ENCODE measurements at places on chromosomes 4 and X.

GRCh38 chrX:1750267-1750666 lies 135.4 kb downstream of the ASMT start:
- DNase-seq = no peak

DNA sequence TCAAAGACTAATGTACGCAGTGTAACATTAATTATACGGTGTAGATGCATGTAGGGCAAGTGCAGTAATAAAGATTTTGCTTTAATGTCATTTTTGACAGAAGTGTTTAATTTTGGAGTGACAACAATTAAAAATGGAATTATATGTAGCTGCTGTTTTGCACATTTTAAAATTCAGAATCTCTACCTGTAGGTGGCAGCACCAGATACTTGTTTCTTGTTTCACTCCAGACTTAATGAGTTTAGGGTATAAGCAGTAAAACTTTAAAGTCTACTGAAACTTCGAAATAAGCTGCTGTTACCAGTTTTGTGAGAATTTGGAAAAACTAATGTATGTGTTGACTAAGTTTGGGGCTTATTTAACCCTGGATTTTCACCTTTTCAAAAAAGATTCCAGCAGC lies 144.9 kb downstream of the POLA1 start:
- DNase-seq = no peak

GRCh38 chr4:170423137-170423536 lies 333.4 kb upstream of the AADAT start:
- DNase-seq = no peak

GRCh38 chr4:71449040-71449439 lies 110.2 kb downstream of the SLC4A4 start:
- DNase-seq = no peak

DNA sequence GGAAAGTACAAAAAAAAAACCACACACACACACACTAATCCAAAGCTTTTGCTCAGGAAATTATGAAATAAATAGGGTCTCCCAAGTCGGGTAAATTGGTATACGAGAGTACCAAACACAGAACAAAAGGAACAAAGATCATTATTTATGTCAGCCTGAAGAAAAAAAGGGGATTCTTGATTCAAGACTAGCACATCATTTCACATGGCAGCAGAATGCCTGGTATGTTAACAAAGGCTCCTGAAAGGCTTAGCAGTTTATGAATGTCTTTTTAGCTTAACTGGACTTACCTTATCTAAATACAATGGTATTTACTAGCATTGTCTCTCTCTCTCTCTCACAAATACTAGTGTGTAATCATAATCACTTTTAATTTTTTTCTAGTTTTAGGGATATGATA lies 11.3 kb downstream of the RAP2C start:
- no peak for DNase-seq

DNA sequence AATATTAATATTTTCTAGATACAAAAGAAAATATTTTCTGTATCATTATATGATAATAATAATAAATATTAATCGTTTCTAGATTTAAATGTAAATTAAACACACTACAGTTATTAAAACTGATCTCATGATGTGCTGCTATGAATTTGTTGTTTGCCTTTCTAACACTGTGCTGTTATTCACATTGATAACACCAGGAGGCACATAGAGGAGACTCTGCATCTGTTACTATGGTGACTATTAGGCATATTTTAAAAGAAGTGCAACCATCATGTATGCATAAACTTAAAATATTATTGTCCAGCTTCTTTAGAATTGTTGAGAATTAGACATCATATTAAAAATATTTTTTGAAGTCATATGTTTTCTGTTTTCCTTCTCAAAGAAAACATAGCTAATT lies 11.8 kb upstream of the PDGFC start:
- no peak for DNase-seq

GRCh38 chrX:154598656-154599055 lies 13.7 kb downstream of the CTAG1A start:
- no peak for DNase-seq

DNA sequence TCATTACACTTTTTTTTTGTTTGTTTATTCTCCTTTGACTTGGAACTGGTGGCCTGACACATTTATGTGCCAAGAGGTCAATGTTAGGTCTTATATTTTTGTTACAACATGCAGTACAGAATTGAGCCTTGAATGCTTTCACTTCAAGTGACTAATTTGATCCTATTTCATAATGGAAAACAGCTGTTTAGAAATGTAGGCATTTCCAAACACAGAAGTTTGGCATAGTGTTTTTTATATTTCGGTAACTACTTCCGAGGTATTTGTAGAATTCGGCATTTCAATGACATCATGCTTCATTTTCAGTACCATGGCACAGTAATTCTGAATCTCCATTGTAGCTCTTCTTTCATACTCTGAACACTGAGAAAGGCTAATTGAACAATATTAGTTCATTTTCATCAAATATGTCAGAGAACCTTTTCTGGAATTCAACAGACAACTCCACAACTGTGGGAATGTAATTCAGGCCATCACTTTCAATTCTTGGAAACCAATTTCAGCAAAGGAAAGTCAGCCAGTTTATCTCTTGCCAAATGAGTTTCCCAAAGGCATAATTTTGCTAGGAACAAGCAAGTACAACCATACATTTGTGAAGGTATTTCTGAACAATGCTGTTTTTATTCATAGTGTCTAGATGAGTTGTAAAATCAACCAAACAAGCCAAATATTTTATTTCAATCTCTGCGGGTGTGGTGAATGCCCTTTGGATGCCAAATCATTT lies 11.4 kb downstream of the FAM120C start:
- DNase-seq = no peak

DNA sequence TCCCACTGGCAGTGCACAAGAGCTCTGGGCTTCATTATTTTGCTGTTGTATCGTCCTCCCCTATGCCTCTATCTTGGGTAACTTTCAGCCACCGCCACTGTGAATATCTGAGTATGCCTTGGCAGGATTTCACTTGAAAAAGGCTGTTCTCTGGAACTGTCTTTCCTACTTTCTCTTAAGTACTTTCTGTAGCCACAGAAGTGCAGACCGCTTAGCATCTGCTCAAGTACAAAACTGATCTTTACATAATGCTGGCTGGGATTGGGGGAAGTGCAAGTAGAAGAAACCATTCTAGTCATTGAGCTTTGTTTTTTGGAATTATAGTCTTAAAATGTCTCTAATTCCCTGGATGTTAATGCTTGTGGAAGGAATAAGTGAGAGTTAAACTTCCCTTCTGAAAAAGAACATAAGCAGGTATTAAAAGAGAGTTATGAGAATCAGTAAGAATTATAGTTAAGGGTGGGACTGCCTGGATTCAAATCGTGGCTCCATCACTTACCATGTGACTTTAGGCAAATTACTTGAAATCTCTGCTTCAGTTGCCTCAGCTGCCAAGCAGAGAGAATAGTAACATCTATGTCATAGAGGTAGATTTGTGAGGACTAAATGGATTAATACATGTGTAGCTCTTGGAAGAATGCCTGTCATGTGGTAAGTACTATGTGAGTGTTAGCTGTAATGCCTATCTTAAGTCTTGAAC lies 77.5 kb downstream of the MID1IP1 start:
- DNase-seq = no peak

DNA sequence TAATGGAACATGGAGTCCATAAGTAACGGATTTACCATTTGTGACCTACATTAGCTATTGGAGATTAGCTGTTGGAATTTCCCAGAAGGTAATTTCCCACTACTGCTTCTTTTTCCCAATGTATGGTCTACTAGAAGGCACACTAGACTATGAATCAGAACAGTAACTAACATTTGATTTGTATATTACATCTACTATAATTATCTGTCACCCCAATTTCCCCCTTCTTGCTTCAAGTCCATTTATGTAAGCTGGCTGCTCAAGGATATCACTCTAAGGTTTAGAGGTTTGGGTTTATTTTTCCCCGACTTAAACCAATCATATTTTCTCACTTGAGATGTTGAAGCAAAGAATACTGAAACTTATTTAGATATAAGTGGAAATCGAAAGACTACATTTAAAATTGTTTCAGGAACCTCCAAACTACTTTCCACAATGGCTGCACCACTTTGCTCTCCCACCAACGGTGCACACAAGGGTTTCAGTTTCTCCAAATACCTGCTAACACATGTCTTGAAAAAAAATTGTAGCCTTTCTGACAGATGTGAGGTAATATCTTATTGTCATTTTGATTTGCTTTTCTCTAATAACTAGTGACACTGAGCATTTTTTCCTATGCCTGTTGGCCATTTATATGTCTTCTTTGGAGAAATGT lies 33.3 kb upstream of the H2AZ1 start:
- DNase-seq = no peak

DNA sequence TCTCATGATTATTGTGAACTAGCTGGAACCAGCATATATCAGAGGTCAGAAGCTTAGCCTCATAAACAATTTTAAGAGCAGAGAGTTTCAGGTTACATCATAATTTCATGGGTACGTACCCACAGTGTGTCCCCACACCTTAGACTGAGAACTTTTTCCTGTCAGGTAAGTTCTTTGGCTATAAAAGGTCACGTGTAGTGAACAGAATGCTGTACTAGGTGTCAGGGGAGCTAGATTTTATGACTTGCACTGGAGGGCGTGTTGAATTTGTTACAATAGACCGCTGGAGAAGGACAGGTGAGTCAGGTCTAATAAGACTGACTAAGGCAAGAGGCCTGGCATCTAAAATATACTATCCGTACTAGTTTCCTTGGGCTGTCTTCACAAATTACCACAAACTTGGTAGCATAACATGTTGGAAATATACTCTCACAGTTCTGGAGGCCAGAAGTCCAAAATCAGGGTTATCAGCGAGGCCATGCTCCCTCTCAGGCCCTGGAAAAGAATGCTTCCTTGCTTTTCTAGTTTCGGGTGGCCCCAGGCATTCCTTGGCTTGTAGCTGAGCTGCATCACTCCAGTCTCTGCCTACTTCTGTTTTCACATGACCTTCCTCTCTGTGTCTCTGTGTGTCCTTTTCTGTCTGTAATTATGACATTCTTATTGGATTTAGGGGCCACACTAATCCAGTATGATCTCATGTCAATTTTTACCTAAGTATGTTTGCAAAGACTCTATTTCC lies 512.0 kb upstream of the NR3C2 start:
- DNase-seq = no peak

- DNase-seq = no peak
Measured at GRCh38 chr4:101914761-101915160, 124.2 kb downstream of the BANK1 start.

GRCh38 chrX:111854556-111855490 lies 21.2 kb upstream of the TRPC5OS start:
- DNase-seq = no peak

DNA sequence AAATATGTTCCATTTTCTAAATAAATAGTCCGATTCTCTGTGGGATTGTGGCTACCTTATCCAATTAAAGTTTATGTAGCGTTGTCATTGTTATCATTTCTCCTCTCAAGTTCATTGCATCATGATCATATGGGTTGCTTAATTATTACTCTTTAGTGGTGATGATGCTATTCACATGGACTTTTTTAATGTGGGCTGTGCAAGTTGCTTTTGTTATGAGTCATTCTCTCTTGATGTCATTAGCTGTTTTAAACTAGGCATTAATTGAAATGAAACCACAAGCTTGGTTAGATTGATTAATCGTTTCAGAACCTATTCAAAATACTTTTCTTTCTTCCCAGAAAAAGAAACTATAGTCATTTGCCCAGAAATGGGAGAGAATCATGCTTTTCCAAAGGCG lies 38.2 kb downstream of the NHS start:
- no peak for DNase-seq

DNA sequence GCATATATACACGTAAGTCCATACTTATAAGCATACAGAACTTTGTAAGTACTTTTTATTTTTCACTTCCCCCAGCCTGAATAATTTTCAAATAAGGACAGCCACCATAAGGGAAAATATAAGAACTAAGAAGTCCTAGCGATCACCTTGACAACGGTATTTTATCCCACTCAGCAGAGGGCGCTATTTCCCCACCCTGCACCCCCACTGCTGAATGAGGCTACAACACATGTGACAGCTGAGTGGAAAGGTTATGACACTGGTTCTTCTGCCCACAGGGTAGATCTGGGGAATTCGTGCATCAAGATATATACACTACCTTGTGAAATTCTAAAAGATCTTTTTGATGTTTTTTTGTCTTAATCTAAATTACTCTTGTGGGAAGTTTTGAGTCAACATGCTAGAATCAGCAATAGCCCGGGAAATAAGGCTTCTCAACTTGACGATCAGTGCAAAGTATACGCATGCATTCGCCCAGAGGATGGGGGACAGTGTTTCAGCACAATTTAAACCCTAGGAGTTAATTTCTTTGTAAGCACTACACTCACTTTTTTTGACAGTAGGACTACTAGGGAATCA lies 151.5 kb downstream of the CORIN start:
- no peak for DNase-seq

DNA sequence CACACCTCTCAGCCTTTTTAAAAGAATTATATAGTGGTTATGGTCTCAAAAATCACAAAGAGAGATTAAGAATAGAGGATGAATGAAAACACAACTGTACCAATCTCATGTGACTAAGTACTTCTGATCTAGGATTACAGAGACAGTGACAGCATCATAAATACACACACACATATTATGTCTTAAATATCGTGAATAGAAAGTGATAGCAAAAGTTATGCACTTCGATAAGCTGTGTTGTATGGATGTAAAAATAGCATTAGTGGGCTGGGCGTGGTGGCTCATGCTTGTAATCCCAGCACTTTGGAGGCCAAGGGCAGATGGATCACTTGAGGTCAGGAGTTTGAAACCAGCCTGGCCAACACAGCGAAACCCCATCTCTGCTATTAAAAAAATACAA lies 25.0 kb downstream of the GYPA start:
- no peak for DNase-seq

DNA sequence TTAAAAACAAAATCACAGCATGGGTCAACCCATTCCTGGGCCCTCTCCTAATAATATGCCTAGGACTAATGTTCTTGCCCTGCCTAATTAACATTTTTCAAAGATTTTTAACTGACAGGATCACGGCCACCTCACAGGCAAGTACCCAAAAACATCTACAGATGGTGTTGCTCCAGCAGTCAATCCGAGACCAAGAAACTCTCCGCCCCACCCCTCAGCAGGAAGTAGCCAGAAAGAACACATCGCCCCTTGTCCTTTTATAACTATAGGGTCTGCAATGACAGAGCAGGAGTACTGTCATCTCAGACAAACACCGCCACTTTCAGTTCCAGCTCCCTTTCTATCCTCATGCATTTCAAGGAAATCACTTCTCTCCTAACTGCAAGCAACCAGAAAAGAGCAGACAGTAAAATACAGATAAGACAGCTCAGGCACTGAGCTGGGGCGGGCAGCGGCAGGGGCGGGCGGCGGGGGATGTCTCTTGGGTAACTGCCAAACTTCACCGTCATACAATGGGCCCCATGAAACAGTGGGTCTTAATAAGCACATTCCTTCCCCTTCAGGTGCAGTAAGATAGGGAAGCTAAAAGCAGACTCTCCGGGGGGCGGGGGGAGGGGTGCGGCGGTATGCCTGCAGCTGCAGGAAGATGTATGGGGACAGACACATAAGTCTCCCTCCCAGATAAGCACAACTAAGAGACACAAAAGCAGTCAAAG lies 67.4 kb downstream of the ZNF182 start:
- no peak for DNase-seq

GRCh38 chr4:140085881-140086280 lies 68.1 kb downstream of the MAML3 start:
- no peak for DNase-seq

All from DMS79 (cell line).